ENCODE measurements at places on chromosomes 2 and 18.

DNA sequence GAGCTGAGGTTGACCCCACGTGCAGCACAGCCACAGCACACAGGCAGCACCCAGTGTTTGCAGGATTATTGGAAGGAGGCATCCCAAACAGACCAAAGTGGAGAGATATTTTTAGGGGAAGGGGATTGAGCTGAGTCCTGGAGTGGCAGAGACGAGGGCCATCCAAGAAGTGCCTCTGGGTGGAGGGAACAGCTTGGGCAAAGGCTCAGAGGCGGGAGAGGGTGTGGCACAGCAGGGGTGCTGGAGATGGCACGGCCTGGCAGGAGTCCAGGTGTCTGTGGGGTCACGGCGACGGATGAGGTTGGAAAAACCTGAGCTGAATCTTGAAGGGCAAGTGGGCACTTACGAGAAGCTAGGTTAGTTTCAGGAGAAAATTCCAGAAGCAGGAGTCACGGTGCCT is 60.6 kb downstream of the INHBB start:
- no peak for DNase-seq

GRCh38 chr2:46062637-46063412 is 234.4 kb upstream of the EPAS1 start:
- peak; percentile 66 for DNase-seq

DNA sequence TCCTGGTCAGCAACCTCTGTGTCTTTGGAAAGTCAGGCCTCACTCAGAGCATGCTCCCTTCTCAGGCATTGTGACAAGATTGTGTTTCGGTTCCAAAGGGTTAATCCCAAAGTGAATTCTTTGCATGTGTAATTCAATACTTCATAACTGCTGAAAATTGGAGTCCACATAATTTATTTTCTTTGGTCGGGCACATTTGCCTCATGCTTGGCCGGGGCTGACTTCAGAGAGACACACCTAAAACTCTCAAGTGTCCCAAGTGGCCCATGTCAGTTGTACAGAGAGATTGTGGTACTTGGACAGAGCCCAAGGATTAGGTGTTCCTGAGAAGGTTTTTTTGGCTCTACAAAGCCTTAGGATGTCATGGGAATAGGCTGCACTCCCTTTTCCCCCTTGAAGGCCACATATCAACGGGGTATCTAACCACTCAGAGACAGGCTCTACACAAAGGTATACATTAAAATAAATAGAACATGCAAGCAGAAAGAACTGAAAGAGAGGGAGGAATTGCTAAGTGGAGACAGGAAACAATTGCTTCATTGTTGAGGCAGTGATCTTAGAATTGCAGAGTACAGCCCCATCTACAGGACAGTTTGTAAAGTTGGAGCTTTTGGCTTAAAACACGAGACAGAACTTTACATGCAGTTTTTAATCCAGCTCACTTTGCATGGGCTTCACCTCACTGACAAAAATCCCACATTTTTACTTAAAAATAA is 1232.3 kb upstream of the ZEB2 start:
- DNase-seq = peak; percentile 85

- DNase-seq = peak; percentile 56
Measured at GRCh38 chr2:144430722-144431391, 89.1 kb downstream of the ZEB2 start.

DNA sequence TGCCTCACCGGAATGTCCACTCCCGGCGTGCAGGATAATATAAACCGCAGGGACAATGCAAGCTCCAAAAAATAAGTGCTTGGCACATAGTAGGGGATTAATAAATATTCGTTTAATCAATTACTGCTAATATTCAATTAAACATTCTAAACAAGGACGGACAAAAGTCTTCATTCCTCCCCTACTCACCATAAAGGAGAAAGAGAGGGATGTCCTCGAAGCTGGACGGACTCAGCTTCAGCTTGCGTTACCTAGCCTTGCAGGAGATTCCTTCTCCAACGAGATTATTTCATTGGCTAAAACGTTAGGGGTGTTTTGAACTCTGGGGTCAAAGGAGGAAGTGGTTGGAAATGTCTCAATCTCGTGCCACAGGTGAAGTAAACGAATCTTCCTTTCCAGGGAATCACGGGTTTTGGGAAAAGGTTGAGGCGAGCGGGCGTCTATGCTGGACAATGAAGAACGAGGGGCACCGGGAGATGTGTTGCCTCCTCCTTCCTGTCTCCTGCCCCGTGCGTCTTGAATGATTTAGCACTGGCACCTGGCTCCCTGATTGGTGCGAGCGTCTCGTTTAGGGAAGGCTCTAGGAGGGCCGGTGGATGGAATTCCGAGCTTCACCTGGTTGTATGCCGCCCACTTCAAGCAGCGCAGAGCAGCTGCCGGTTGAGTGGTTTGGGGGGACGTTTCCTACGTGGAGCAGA is 2.0 kb upstream of the GAD1 start:
- no peak for DNase-seq

- no peak for DNase-seq
Measured at GRCh38 chr2:36300697-36301096, 54.9 kb upstream of the CRIM1 start.

DNA sequence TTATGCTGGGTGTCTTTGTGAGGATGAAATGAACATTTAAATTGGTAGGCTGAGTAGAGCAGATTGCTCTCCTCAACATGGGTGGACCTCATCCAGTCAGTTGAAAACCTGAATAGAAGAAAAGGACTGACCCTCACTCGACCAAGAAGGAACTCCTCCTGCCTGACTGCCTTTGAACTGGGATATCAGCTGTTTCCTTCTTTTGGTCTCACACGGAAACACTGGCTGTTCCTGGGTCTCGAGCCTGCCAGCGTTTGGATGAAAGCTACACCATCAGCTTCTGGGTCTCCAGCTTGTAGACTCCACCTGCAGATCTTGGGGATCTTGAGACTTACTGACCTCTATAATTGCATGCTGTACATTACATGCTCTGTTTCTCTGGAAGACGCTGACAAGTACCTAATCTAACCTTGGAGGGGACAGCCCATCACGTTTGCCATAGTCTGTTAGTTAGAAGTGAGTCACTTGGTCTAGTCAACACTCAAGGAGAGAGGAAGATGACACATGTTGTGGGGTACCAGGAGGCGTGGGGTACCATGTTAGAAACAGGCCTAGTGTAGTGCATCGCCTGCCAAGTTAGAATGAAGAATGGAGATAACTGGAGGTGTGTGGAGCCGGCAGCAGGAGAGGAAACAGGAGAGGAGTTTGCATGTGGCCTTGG is 267.0 kb downstream of the MREG start:
- no peak for DNase-seq

DNA sequence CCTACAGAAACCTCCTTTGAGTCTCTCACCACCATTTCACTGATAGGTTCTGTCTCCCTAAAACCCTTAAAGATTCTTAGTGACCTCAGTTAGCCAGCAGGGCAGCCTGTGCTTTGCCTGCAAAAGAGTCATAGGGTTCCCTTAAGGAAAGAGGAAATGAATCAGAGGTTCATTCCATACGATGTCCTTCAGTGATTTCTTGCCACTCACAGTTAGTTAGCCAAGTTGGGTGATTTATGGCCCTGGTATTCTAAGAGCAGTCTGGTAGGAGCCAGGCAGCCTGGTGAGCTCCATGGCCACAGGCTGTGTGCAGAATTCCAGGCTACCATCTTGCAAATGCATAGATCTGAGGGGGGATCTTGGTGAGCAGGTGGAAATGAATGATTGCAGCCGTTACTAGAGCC is 18.7 kb upstream of the CCBE1 start:
- peak; percentile 99 for DNase-seq

GRCh38 chr2:209579230-209579749 is 155.4 kb downstream of the MAP2 start:
- DNase-seq = peak; percentile 37

GRCh38 chr2:208125251-208125650 is 927 bp upstream of the CRYGD start:
- no peak for DNase-seq

- DNase-seq = peak; percentile 36
Measured at GRCh38 chr2:145874466-145874865, 1354.5 kb upstream of the ZEB2 start.

DNA sequence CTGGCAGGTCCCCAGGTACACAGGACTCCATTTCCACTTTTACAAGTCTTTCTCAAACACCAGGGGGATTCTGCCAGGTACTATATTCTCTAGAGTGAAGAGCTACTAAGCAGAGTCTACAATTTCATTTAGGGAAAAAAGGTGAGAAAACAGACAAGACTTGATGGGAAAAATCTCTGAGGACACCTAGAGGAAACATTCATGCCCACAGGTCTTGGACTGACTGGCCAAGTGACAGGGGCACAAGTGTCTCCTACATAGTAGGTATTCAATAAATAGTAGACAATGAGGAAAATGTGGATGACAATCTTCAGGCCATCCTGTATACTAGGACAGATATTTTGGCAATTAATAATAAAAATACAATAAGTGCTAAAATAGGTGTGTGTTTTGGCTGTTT is 228.6 kb downstream of the CLIP4 start:
- DNase-seq = no peak

- no peak for DNase-seq
Measured at GRCh38 chr2:42847596-42848151, 55.3 kb upstream of the HAAO start.

- no peak for DNase-seq
Measured at GRCh38 chr2:211837206-211837605, 701.4 kb downstream of the ERBB4 start.

Data from HCEC 1CT (cell line).